Stimulated activated CD8-positive, alpha-beta memory T cell treated with anti-CD3 and anti-CD28 coated beads, Interleukin-4, amount 100 ng/mL, for 4 hours (primary cell): ENCODE measurements at places on chromosomes 1 and 21.

DNA sequence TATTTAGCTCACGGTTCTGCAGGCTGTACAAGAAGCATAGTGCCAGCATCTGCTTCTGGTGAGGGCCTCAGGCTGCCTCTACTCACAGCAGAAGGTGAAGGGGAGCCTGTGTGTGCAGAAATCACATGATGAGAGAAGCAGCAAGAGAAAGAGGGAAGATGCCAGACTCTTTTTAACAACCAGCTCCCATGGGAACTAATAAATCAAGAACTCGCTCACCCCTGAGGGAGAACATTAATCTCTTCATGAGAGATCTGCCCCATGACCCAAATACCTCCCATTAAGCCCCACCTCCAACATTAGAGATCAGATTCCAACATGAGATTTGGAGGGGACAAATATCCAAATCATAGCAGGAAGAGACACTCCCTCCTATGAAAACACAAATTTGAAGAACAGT, 74.1 kb downstream of the OLFML2B start:
- DNase-seq, result no peak

- DNase-seq, result no peak
Observed at GRCh38 chr1:77313491-77313890, 31.7 kb downstream of the AK5 start.

- DNase-seq, result no peak
Observed at GRCh38 chr1:71916894-71917293, 365.4 kb downstream of the NEGR1 start.

DNA sequence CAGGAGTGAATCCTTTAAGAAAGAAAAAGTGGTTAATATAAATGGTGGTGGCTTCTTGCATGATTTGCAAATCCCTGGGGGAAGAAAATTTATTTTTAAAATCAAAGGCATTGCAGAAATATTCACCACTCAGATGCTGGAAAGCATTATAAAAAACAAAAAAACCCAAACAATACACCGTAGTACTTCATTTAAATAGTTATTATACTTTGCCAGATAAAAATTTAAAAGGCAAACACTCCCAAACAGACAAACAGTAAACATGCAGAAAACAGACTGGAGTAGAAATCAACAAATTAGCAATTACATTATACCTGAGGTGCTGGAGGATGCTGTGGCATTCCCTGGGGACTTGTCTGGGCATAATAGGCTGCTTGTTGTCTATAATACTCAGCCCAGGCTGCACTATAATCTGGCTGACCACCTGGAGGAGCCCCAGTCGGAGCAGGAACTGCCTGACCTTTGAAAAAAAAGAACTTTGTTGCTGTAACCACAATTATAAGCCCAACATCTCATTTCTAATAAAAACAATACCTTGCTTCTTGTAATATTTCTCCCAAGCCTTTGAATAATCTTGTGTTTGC, 29.9 kb downstream of the FUBP1 start:
- no peak for DNase-seq

- DNase-seq, result no peak
Observed at GRCh38 chr1:93662481-93663207, 19.0 kb downstream of the BCAR3 start.
